ENCODE measurements at places on chromosomes 1 and 21.

- DNase-seq, result peak; percentile 26
Observed at GRCh38 chr1:156583821-156584622, 4.5 kb downstream of the TTC24 start.

DNA sequence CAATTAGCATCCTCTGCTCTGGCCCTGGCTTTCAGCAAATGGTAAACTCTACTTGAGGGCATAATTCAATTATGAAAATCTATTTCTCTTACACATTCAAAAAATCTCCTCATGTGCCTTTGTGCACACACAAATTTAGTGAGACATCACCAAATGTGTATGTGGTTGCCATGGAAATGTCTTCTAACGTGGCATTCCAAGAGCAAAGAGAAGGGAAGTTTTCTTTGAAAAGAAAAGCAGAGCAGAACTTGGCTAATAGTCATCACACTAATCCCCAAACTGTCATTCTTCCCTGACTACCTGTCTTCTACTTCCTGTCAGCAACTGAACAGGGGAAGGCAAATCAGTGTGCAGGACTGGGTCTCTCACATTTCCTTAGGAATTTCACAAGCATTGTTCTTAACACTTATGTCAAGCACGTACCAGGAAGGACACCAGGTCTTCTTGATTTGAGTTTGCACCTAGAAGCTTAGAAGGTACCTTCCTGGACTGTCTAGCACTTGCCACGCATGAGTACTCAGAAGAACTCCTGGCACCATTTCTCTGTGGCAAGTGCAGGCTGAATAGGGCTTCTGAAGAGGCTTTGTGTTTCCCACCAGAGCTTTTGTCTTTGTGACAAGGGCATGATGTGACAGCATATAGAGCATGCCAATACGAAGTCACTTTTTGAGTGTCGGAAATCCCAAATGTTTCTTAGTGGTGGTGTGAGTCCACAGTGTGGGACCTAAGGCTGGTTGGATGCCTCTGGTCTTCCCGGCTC, 32.3 kb downstream of the MAN1C1 start:
- no peak for DNase-seq

DNA sequence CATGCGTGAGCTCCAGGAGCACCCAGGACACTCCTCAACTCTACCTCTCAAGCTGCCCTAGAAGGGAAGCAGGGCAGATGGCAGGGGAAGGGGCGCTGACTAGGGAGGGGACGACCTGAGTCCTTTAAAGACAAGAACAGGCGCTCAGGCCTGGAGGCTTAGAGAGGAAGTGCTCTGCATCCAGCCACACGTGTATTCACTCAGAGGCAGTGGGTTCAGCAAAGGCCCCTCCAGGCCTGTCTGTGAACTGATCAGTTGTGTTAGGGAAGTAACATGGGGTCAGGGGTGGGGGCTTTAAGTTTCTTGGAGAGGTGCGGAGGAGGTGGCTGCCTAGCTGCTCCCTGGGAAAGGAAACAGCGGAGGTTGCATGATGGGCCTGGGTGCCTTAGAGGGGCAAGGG, 37.1 kb upstream of the ARF1 start:
- no peak for DNase-seq

DNA sequence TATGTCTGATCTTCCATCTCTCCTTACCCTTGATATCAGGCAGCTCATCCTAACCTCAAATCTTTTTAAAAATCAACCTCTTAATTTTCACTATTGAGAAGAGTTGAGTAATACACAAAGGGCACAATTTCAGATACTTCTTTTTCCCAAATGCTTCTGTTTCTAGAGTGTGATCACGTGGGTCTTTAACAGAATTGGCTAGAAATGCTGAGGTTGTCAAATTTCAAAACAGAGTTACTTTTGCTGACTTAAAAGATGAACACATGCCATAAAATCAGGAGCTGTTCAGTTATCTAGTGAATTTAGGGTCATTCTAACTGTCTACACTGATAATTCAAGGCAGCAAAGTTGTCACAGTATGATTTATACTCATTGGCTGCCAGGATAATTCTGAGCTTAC, 63.6 kb upstream of the NGF start:
- no peak for DNase-seq

DNA sequence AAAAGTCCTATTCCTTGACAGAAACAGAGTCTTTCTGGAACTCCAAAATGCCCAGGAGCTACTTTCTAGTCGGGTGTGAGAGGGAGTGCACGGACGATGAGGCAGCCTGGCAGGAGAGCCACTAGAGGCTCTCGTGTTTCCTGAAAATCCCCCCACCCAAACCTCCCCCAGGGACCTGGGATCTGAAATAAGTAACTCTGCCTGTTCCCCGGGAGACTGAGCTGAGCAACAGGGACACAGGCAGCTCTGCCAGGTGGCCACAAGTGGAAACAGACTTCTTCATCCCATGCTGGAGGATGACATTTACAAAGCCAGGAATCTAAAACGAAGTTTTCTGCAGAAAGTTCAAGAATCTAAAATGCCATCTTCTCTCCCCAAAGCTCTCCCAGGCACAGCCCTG, 77.1 kb downstream of the ITPKB start:
- DNase-seq, result peak; percentile 32

DNA sequence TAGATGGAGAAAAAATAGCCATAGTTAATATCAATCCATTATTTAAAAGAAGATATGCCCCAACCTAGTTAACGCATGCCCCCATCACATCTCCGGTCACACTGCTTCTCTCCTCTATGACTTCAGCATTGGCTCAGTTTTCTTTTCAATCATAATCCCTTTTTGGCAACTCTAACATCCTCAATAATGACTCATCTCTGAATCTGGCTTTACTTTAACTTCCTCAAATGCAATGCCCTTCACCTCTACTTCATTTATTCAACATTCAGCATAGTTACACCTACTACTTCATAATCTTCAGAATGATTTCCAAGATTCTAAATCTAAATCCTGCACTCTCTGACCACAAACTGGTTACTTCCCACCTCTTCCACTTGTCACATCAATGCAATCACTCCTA, 417.3 kb downstream of the USH2A start:
- no peak for DNase-seq

- no peak for DNase-seq
Observed at GRCh38 chr1:101178688-101179491, 57.9 kb upstream of the S1PR1 start.

- no peak for DNase-seq
Observed at GRCh38 chr21:25970254-25970930, 200.2 kb downstream of the APP start.

DNA sequence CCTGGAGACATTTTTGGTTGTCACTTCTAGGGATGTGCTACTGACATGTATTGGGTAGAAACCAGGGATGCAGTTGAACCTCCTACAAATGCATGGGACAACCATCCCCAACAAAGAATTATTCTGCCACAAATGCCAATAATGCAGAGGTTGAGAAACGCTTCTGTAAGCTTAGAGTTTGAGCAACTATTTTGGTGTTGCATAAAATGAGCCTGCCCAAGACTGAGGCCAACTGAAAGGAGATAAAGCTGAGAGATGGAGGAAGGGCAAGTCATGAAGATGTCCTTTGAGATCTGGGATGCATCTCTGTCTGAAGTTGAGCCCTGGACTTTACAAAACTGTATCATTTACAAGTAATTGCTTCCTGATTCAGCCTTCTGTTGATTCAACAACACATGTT, 106.9 kb downstream of the KCNJ15 start:
- no peak for DNase-seq

DNA sequence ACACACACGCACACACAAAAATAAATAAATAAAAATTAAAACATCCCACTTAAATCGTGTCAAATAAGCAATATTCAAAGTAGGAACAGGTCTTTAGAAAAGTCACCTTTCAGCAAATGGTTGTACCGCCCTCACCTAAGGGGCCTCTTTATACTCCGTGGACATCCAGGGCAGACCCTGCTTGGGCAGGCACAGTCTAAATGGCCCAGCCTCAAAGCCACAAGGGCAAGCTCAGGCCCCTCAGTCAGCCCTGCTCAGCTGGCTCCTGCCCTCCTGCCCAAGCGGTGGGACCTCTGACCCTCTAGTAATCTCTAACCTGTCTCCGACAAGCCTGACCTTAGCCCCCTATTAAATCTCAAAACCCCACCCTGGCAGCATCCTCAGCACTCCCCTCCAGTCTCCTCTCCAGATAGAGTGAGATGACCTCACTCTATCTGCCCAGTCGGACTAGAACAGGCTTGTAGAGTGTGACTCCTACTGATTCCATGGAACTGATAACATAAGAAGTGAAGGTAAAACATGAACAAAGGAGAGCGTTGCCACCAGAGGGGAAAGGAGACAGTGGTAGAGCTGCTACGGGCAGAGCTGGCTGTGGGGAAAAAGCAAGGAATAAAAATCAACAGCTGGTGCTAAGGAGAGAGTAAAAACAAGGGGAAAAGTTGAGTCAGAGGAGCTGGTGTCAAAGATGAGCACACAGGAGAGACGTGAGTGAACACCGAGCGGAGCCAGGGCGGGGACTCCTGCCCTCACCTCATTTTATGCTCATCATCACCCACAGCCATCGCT, 36.0 kb downstream of the SIPA1L2 start:
- DNase-seq, result no peak

DNA sequence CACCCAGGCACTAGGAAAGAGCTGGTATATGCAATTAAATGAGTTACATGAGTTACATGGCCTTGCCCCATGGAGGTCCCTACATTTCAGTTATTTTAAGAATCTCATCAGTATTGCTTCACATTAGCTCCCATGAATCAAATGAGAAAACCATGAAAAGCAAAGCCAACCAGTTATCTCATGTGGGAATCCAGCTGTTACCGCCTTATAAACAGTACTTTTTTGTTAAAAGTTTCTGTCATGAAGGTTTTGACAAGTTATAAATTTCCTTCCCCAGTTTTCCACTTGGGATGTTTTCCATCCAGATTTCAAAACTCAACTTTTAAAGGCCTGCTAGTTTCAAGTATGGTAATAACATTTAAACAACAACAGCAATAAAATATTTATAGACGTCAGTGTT, 544.8 kb downstream of the NUF2 start:
- no peak for DNase-seq

DNA sequence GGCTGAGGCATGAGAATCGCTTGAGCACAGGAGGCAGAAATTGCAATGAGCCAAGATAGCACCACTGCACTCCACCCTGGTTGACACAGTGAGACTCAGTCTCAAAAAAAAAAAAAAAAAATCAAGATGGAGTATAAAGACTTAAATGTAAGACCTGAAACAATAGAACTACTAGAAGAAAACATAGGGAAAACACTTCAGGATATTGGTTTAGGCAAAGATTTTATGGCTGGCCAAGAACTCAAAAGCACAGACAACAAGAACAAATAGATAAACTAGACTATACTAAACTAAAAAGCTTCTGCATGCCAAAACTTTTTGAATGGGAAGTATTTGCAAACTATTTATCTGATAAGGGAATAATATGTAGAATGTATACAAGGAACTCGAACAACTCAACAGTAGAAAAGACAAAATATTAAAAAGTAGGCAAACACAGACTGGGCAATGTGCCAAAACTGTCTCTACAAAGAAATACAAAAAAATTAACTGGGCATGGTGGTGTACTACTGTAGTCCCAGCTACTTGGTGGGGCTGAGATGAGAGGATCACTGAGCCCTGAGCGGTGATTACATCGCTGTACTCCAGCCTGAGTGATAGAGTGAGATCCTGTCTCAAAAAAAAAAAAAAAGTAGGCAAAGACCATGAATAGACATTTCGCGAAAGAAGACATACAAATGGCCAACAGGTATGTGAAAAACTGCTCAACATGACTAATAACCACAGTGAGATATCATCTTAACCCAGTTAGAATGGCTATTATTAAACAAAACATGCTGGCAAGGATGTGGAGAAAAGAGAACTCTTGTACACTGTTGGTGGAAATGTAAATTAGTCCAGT, 25.3 kb downstream of the DTL start:
- DNase-seq, result no peak

GRCh38 chr1:110060034-110060661, 10.3 kb downstream of the ALX3 start:
- no peak for DNase-seq

DNA sequence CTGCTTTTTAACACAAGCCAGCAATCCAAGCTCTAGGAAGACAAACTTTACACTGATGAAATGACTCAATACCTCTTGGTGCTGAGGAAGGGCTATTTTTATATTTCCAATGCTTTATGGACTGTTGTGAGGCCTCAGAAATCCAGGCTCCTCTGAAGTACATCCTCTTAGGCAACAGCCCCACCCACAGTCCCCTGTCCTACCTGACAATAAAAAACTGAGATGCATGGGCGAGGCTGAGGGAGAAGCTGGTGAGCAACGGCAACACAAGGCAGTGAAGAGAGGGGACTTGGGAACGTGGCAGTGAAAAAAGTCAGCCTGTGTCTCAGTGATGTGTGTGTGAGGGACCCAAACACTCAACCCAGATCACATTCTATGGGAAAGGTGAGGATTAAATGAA, 10.1 kb upstream of the CPT2 start:
- no peak for DNase-seq

DNA sequence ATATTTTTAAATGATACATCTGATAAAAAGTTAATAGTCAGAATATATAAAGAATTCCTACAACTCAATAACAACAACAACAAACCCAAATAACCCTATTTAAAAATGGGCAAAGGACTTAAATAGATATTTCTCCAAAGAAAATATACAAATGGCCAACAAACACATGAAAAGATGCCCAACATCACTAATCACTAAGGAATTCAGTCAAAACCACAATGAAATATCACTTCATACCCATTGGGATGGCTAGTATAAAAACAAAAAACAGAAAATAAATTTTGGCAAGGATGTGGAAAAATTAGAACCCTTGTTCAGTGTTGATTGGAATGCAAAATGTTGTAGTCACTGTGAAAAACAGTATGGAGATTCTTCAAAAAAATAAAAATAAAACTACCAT, 184.8 kb upstream of the RAB4A start:
- no peak for DNase-seq

DNA sequence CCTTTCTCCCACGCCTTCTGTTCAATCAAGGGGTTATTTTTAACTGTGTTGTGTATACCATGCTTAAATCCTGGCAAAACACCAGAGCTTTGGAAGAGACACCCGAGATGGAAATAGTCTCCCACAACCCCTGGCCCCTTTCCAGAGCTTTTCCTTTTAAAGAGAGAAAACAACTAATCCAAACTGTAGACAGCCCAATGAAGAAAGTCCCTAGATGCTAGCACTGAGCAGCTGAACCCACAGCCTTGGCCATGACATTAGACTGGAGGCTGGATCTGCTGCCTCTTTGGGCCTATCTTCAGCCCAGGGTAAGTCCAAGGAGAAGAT, 64.9 kb upstream of the ARTN start:
- DNase-seq, result no peak

DNA sequence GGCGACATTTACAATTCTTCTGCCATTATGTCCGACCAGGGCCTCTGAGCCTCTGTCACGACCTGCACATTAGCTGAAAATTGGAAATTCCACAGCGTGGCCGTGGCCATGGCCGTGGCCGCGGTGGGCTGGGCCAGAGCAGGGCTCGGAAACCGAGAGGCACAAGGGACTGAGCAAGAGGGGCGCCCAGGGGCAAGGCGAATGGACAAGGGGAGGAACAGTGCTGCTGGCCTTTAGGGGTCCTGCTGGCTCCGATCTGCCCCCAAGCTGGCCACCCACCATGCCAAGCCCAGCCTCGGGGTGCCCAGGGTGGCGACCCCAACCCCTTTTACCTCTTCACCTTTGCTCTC, 75.0 kb downstream of the TAS1R2 start:
- DNase-seq, result no peak

Data from NCI-H524 treated with DMSO at 0.1 percent for 48 hours (cell line).